Tibial nerve (tissue), 4 donors: ENCODE measurements at places on chromosomes 3 and 15. TPM values are rescaled to one million over a fixed set of nuclear protein-coding genes. Genes with fewer than 3 reads are reported as not detected.

GRK7 gene
- not detected for total RNA-seq

HDC gene
- total RNA-seq: 0.78 TPM

PAQR5 gene
- 3.0 TPM for total RNA-seq

GRIP2 gene
- 0.78 TPM for total RNA-seq

EPHA3 gene
- total RNA-seq: 6.1 TPM

TM6SF1 gene
- 7.5 TPM for total RNA-seq

CELF6 gene
- 10.4 TPM for total RNA-seq

GOLGA6B gene
- not detected for total RNA-seq

GALNT15 gene
- 789 TPM for total RNA-seq

LAMB2 gene
- total RNA-seq: 589 TPM

KCNMB2 gene
- not detected for total RNA-seq

DTX3L gene
- total RNA-seq: 23.2 TPM

PLA2G4D gene
- not detected for total RNA-seq

CHRD gene
- 44.6 TPM for total RNA-seq

UBAP1L gene
- 16.7 TPM for total RNA-seq

MON1A gene
- 18.8 TPM for total RNA-seq

WWTR1 gene
- 126 TPM for total RNA-seq

TMEM207 gene
- not detected for total RNA-seq

SIDT1 gene
- 6.8 TPM for total RNA-seq

GOLGA8M gene
- 5.0 TPM for total RNA-seq

PIK3CB gene
- 22.9 TPM for total RNA-seq

INKA1 gene
- total RNA-seq: 8.8 TPM

PIGZ gene
- 22.8 TPM for total RNA-seq

GHSR gene
- not detected for total RNA-seq

ATP8B4 gene
- 11.8 TPM for total RNA-seq

ARGFX gene
- not detected for total RNA-seq

HIGD2B gene
- total RNA-seq: not detected

GPR62 gene
- not detected for total RNA-seq

FOXB1 gene
- not detected for total RNA-seq

HACD2 gene
- 24.9 TPM for total RNA-seq

ALPK3 gene
- total RNA-seq: 4.3 TPM

C2CD4A gene
- not detected for total RNA-seq

TAGLN3 gene
- total RNA-seq: 3.1 TPM

RNF7 gene
- 66.7 TPM for total RNA-seq

GRAMD1C gene
- total RNA-seq: 12.6 TPM

PLOD2 gene
- total RNA-seq: 17.9 TPM

ROPN1 gene
- total RNA-seq: not detected

RASGRP1 gene
- total RNA-seq: 0.98 TPM

EPB42 gene
- not detected for total RNA-seq

CDHR4 gene
- not detected for total RNA-seq

ISLR gene
- 41.7 TPM for total RNA-seq

CILP gene
- 7.8 TPM for total RNA-seq

SLC12A1 gene
- total RNA-seq: not detected

PLSCR5 gene
- total RNA-seq: not detected

KCNH8 gene
- 0.60 TPM for total RNA-seq

FAM81A gene
- total RNA-seq: 5.3 TPM

STAB1 gene
- total RNA-seq: 167 TPM

IQCF5 gene
- total RNA-seq: not detected

IL20RB gene
- 50.9 TPM for total RNA-seq

PDCD7 gene
- 43.1 TPM for total RNA-seq

ST3GAL6 gene
- 54.6 TPM for total RNA-seq

ACAD9 gene
- 49.6 TPM for total RNA-seq
